ENCODE measurements at places on chromosomes 2 and 18.
A peak's percentile ranks its signal among the peaks of the same experiment; 100 is the strongest.

- DNase-seq: no peak
Observed at GRCh38 chr2:71254776-71255175, 27.9 kb upstream of the PAIP2B start.

DNA sequence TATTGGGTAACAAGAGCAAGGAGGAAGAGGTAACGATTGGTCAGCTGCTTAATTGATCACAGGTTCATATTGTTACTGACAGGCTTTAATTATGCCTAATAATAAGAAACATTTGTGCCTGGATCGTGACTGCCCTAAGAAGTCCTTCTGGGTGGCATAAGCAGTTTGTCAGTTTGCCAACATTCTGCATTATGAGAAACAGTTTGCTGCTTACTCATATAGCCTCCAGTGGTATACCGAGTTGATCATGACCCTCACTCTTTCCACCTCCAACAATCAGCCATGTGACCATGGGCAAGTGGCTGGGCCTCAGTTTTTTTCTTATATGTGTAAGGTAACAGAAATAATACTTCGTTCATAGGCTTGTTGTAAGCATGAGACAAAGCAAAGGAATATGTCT is 96.6 kb upstream of the CABLES1 start:
- no peak for DNase-seq

GRCh38 chr18:65975536-65975935 is 224.7 kb downstream of the CDH7 start:
- no peak for DNase-seq

GRCh38 chr2:238941262-238941792 is 93.4 kb downstream of the TWIST2 start:
- no peak for DNase-seq

- DNase-seq: no peak
Observed at GRCh38 chr18:37276111-37276890, 289.3 kb downstream of the CELF4 start.

- DNase-seq: no peak
Observed at GRCh38 chr2:138321458-138321857, 180.1 kb upstream of the SPOPL start.

DNA sequence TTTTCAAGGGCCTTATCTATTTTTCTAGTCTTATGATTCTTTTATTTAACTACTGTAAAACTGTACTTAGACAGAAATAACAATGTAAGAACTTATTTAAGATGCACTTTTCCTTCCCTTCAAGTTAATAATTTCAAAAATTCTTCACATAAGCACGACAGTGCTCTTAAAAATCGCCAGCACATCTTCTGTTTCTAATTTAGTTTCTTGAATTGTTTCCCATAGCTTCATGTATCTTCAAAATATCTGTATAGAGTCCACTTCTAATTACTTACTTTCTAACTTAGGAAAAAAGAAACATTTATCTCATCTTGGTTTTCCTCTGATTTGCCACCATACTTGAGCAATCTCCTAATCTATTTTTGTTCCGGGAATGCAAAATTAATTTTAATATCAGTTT is 196.1 kb downstream of the BABAM2 start:
- no peak for DNase-seq

- no peak for DNase-seq
Observed at GRCh38 chr18:57890266-57890665, 87.2 kb upstream of the ATP8B1 start.

DNA sequence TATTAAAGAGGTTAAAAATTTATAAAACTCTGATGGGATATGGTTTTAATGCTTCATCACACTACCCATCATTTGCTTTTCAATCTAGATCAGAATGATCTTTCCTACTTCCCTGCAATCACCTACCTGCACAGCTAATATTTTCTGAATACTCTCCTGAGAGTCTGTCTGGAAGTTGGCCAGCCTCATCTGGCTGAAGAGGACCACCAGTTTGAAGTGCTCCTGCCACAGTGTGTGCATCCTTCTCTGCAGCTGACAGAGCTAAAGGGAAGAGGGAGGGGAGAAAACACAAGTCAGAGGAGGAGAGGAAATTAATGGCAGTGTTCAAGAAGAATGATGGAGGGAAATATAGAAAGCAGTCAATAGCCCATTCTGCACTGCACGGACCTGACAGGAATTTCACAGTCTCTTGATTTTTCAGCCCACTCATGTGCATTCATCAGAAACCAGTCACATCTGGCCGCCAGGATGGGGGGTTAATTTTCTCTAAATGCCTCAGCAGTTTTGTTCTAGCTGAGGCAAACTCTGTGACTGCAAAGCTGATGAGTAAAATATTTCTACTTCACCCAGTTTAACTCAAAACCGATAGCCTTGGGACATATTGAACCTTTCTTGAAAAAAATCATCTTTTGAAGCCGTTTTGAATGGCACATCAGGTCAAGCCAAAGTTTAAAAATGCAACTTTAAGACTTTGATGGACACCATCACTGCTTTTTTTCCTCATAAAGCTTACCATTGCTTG is 201.8 kb upstream of the KLHL14 start:
- no peak for DNase-seq

GRCh38 chr18:13245481-13246000 is 27.0 kb downstream of the LDLRAD4 start:
- no peak for DNase-seq

GRCh38 chr18:11027862-11028261 is 121.5 kb downstream of the PIEZO2 start:
- DNase-seq: peak; percentile 39

DNA sequence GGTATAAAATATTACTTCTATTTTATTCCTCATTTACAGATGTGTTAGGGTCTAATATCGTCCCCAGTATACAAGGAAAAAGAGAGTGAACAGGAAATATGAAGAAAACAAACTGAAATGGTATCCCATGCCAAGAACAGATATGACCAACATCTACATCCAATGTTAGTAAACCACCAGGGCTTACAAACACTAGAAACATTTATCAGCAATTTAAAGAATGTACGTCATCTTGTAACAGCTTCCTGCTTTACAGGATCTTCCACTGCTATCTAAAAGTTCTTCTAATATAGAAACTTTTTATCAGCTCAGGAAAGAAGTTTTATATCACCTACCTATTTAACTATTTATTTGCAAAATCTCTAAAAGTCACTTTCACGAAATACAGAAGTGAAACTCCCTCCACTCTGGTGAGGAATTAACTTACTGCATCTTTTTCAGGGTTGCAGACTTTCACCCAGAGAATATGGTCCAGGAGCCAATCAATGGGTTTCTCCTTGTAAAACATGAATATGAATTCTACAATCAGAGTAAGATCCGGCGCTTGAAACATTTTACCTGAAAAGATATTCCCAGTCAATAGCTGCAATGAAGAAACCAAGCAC is 35.2 kb downstream of the UNC50 start:
- no peak for DNase-seq

DNA sequence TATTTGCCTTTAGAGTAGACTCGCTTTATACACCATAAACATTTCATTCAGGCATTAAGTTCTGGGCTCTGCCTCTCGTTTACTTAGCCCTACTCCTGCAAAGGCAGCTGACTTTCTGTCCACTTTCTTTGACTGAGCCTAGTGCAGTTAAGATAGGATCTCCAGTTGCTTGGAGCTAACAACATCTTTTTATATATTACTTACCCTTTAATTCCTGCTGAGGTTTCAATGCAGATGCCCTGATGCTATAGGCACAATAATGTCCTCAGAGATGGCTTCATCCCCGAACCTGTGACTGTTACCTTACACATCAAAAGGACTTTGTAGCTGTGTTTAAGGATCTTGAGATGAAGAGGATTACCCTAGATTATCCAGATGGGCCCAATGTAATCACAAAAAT is 505.8 kb upstream of the TNP1 start:
- DNase-seq: no peak

- DNase-seq: no peak
Observed at GRCh38 chr2:213002383-213002782, 149.0 kb downstream of the IKZF2 start.

DNA sequence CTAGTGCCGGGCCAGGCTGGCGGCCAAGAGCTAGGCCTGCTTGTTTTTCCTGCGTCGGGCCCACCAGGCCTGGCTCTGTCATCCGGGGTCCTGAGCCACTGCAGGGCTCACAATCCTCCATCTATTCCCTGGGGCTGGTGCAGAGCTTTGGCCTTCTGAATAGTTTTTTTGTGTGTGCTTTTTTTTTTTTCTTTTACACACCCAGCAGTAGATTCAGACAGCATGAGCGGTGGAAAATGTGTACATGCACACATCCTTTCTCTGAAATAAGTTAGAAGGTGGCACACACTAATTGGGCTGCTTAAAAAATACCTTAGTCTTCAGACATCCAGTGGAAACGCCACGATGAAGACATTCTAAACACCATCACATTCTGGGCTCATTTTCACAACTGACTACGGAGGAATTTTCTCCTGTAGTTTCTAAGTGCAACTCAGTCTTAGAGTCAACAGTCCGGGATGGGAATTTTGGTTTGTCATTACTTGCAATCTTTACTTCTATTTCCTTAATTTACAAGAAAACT is 6.1 kb downstream of the ZFP36L2 start:
- DNase-seq: no peak

DNA sequence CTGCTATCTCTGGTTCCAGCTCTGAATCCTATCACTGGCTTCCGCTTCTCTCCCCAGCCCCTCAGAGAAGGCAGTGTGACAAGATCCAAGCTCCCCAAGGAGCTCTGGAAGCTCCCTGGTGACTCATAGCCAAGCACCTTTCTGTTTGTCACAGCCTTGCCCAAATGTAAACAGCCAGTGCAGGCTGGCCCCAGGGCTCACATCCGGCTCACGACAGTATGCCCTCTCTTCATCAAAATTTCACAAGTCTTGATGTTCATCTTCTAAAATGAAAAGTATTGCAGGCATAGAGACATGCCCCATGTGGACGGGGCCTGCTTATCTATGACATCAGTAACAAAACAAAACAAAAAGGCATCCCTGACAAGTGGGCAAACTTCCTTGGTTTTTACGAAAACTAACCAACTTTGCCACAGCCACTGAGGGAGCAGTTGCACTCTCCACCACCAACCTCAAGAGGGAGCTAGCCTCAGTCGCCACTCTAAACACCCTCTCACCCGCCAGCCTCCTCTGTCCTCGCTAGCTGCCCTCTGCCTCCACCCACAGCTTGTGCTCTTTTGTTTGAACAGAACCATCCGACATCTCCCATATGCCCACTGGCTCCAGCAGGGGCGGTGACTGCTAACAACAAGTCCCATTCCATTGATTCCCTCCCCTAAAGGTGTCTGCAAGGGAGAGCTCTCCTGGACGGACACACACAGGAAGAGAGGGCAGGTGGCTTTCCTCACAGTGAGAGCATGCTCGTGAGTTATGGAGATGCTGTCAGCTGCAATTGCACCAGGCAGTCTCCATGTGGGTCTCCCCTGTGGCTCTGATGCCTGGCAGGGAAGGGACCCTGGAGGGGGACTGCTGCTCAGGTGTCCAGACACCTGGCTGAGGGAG is 71.0 kb upstream of the DAPL1 start:
- no peak for DNase-seq

DNA sequence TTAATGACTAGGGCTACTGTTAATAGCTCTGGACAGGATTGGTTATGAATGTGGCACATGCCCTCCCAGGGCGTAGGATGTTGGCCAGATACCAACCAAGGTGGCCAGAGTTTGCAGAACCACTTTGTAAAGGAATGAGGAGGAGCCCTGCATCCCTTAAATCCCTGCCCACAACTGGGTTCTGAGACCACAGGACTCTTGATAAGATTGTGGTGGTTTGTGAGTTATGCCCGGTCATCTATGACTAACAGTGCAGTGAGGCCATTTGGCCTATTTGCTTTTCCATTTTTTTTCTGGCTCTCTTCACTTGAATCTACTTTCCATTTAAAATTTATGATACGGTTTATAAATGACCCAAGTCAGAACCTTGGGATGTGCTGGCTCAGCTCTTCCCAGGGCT is 294.5 kb downstream of the PRKCE start:
- DNase-seq: no peak

DNA sequence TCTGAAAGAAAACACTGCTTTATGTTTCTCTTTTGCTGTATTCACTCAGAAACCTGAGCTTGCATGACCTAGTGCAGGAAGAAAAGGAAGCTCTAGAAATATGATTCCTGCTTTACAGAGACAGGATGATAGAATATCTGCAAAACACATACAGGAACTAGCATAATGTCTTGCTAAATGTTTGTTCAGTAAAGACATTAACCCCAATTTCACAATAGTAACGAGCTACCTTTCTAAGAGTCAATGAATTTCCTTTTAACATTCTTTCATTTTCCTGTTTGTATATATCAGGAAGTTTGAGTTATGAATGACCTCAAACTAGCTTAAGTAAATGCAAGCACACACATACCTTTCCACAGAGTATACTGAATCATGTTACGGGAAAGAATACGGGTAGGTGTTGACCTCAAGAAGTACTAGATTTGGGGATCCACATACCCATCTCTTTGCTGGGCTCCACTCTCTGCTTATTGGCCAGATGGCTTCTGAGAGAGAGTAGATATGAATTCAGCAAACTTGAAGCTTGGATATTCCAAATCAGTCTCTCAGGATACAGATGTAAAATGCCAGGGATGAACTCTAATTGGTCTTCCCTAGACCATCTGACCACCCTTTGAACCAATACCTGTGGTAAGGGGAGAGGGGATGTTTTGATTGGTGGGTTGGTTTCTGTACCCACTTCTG is 18.2 kb upstream of the ACSL3 start:
- DNase-seq: no peak

- DNase-seq: no peak
Observed at GRCh38 chr2:9397201-9397600, 26.1 kb downstream of the ITGB1BP1 start.

DNA sequence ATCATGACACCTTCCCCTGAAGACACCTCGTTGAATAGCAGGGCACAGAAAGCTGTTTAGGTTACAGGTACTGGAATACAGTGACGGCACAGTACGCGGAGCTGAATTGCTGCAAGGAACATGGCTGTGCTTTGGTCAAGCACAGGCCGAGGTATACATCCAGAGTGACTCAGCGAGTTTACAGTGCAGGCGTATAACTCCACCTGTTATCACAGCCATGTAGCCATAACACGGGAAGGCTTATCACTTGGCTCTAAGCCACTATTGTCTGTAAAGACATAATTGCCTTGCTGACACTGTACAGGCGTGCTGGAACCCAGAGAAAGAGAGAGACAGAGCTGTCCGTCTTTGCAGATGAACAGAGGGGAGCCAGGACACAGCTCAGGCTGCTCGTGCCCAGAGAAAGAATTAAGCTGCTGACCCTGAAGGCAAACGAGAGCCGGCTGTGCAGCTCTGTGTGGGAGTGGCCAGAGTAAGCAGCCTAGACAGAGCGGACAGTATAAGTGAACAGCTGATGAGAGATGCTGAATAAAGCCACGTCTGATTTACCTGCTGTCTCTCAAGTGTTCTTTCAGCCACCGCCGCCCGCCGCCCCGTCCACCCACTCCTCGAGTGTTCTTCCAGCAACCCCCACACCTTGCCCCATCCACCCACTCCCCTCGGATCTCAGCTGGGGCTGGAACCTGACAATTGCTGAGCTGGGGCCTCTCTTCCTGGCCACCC is 87.3 kb upstream of the PPP1CB start:
- DNase-seq: no peak

DNA sequence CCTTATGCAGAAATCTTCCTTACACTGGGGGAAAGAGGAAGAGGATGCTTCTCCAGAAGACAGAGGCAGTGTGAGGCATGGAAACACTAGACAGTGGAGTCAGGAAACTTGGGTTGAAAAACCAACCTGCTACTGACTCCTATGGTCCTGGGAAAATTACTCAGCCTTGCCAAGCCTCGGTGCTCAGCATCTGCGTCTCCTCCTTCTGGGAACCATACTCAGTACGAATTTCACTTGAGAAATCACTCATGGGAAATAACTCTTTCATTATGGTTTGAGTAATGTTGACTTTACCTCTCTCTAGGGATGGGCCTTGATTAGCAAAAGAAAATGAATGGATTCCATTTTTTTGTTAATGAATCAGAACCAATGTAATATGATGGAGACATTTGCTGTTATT is 96.5 kb downstream of the KCNE4 start:
- no peak for DNase-seq

Measured in GM12891 (cell line).